ENCODE measurements at places on chromosomes 16 and 17.
A peak's percentile ranks its signal among the peaks of the same experiment; 100 is the strongest.

DNA sequence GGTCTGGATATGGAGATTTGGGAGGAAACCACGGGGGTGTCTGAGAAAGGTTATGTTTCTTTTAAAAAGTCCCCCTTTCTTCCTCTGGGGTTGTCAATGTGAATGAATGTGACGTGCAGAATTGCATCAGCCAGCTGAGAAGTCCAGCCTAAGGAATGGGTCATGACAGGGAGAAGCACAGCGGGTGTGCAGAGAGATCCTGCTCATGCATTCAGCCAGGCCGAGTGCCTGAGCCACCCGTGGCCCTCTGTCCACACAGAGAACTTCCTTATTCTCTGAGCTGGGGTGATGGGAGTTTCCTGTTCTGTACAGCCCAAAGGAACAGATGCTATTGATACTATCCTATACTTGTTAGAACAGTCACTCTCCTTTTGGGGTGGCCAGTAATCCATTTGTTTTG is 117.9 kb downstream of the CPPED1 start:
- DNase-seq, result no peak

GRCh38 chr16:30375864-30376263 is 1.3 kb downstream of the MYL11 start:
- no peak for DNase-seq

DNA sequence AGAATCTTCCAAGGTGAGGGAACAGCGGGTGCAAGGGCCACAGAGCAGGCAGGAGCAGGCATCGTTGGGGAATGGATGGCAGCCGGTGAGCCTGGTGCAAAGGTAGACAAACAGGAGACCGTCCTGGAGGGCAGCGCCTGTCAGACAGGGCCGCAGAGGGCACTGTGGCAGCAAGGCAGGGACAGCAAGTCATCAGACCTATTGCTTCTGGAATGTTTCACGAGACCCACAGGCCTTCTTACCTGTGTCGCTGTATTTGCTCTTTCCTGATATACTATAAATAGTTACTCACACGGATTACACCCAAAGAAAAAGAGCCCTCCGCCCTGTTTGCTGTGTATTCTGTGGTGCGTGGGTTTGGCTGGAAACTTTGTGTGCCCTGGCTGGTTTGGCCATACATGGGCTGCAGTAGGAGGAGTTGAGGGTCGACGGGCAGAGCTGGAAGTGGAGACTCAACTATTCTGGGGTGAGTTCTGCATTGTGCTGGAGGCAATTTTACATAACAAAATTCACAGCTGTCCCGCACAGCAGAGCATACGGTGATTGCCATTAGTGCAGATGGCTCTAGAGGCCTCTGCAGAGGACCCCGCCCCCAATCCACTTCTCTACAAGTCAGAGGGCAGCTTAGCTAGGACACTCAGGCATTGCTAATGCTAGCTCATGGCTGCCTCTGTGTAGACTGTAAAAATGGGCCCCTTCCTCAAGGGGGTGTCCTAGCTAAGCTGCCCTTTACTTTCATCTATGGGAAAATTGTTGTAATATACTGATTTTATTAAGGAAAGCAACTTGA is 18.6 kb upstream of the POLR3E start:
- no peak for DNase-seq

DNA sequence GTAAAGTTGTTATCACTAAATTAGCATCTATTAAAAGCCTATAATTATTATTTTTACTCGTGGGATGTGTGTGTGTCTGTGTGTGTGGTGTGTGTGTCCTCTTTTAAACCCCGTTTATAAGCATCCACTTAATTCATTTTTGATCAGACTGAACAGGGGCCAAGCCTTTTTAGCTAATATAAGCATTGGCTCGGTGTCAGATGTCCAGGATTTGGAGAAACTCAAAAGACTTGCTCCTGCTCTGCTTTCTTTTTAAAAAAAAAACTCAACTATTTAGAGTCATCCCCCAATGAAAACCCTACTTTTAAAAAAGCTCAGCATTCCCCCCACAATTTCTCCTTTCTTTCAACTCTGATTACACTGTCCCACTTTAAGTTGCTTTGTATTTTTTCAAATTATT is 459.3 kb upstream of the MAF start:
- DNase-seq, result no peak

GRCh38 chr16:19559242-19559910 is 3.9 kb downstream of the VPS35L start:
- no peak for DNase-seq

- DNase-seq, result no peak
Observed at GRCh38 chr16:59242556-59242955, 508.4 kb upstream of the GOT2 start.

GRCh38 chr16:80002261-80002660 is 401.7 kb upstream of the MAF start:
- no peak for DNase-seq

DNA sequence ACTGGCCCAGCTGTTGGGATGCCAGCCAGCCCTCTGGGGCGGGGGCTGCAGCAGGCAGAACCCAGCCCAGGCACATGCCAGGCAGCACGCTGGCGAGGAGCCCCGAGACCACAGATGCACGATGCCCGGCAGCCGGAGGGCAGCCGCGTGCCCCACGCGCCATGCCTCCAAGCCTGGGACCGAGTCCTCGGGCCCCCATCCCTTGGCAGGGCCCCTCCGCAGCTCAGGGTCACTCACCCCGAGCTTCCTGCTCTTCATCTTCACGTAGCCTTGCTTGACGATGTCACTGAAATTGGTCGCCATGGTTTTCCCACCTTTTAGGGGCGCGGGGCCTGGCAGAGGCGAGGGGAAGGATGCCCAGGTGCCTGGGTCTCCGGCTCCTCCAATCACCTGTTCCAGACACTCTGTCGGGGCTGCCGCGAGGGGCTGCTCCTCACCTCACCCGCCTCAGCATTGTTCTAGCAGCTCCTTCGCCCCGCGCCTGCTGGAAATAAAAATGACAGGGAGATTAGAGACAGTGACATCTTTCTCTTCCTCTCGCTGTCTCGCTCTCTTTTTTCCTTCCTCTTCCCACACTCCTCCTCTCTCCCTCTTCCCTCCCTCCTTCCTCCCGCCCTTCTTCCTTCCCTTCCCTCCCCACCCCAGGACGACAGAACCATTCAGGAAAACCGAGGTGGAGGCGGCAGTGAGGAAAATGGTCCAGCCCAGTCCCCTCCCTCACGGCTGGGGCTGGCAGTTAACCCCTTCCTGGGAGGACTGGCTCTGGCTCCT is 6.9 kb downstream of the DOK4 start:
- DNase-seq, result no peak

DNA sequence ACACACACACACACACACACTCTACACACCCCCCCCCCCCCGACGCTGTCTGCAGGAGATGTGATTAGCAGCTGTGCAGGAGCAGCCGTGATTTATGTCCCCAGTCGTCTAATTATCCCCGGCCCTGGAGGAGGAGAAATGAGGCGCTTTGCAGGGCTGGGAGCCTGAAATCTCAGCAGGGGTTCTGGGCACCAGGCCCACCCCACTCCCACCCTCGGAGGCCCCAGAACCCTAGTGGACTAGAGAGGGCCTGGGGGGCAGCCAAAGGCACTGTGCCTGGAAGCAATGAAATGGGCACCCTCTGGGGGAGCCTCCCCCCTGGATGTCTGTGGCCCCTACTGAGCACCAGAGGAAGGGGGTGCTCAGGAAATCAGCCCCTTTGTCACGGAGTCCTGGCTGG is 134.2 kb upstream of the CIBAR2 start:
- DNase-seq, result no peak

GRCh38 chr16:57508035-57508425 is 21.7 kb upstream of the DOK4 start:
- DNase-seq, result no peak

- DNase-seq, result no peak
Observed at GRCh38 chr17:30716461-30717290, 107.8 kb downstream of the CRLF3 start.

- no peak for DNase-seq
Observed at GRCh38 chr17:2692781-2693135, 18.8 kb downstream of the CLUH start.

DNA sequence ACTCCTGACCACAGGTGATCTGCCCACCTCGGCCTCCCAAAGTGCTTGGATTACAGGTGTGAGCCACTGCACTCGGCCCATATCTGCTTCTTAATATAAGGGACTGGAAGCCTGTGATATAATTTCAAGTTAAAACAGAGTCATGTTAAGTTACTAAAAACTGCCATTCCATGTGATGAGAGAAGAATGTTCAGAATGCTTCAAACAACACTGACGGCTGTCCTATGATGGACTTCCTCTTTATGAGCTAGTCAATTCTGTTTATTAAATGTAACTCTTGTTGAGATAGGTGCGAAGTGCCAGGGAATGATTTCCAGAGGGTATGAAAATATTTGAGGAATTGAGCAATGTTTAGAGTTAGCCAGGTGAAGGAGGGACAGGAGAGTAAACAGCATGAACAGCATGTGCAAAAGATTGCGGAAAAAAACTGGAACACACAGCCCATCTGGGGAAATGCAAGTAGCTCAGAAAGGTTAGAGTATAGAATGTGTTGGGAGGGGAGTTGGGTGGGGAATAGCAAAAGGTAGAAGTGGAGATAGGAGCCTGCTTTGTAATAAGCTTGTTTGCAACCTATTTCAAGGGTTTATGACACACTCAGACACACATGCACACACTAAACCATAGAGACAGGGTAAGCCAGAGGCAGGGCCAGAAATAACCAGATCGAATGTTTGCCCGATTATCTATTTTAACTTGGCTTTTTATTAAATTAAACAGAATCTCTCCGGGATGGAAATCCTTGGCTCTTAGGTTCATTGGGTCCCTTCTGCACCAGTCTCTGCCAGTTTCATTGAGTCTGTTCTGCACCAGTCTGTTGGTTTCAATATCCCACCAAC is 135.6 kb upstream of the COX10 start:
- no peak for DNase-seq

GRCh38 chr16:74984529-74985296 is at the start of gene WDR59:
WDR59 (minus strand) TSS chr16:74985123; CDS start chr16:74985017, 106 bp downstream.
- peak; percentile 95 for DNase-seq

DNA sequence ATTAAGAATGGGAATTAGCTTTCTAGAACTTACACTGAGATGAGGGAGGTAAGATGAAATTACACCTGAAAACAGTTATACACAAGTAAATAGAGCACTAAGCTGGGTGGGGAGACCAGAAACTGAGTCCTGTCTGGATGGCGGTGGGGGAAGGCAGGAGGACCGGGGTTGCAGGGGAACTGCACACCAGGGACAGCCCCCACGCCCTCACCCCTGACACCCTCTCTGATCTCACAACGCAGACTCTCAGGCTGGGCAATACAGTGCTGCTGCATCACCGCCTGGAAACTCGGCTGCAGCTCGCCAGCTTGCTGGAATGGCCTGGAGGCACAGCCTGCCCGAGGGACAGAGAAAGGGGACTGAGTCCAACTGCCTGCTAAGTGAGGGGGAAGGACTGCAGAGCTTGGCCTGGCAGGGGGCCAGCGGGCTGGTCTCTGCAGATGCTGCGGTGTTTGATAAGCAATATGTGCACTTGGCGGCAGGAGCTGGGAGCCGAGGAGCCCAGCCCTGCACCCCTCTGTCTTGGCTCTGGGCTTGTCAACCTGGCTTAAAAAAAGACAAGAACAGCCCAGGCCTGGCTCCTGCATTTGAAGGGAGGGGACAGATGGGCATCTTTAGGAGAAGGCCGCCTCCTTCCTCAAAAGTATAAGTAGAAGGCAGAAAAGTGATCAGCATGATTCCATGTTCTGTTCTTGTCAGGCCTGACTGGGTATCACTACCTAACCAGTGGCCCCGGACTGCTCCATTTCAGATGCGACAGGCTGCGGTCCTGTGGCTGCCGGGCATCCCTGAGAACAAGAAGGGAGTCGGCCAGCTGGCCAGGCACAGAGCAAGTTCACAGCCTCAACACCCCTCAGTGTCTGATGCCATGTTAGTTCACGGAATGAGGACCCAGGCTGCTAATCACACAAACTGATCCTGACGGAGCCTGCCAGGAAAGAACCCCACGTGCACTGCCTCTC is 30.2 kb downstream of the SPHK1 start:
- no peak for DNase-seq

GRCh38 chr17:79721993-79722671 is 8.6 kb upstream of the ENPP7 start:
- no peak for DNase-seq

DNA sequence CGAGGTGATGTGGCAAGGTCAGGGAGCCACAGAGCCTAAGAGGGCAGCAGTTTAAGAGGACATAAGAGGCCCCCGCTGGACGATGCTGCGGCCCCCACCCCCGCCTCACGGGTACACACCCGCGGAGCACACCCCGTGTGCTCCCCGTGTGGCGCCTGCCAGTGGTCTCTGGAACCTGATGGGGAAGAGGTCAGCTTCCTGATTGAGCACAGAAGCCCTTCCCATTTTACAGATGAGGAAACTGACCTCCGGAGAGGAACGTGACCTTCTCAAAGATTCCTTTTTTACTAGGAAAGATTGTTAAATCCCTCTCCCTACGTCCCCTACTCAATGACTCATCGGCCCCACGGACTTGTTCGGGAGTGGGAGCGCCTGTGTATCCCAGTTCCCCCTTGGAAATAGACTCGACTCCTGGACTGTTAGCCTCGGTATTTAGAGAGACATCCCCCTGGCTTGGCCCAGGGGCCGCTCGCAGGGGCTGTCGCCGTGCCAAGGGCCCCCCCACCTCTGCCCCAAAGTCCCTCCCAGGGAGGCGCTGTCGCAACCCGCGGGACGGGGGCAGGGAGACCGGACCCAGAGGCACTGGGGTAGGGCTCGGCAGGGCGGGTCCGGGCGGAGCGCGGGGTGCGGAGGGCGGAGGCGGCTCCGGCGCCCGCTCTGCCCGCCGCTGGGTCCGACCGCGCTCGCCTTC is at the start of gene ABCC3:
Gene ABCC3, plus strand, starts transcription at position 658 of the 691 bp plus-strand sequence. CDS start 56 bp downstream, outside the sequence.
- no peak for DNase-seq

GRCh38 chr16:86089334-86089900 is 190.5 kb downstream of the IRF8 start:
- no peak for DNase-seq

DNA sequence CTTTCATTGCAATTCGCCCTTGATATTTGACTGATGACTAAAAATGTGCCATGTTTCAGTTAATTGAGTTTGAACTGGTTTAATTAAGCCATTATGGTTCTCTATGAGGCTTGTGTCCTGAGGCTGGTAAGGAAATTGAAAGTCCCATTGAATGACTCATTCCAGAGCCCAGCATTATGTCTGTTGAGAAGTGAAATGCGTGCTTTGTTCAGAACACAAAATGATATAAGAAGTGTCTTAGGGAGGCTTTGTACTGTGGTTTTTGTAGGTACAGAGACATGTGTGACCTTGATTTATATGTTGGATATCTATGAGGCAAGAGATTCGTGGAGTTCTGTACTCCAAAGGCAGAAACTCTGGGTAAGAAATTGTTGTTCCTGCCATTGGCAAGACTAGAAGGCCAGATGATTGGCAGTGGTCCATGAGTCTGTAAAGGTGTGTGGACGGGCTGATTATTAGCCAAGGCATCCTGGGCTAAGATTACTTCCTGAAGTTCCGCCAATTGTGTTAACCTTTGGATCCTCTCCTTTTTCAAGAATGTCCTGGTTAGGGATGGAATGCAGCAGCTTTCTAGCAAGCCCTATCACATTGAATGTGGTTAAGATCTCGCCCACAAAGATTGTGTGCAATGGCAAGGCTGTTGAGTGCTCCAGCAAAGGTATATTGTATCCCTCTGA is 103.7 kb downstream of the NPIPB5 start:
- DNase-seq, result no peak

GRCh38 chr17:52368886-52369285 is 210.4 kb upstream of the CA10 start:
- DNase-seq, result no peak

GRCh38 chr16:53784291-53784690 is 80.3 kb downstream of the FTO start:
- no peak for DNase-seq

All from stimulated activated CD4-positive, alpha-beta T cell treated with anti-CD3 and anti-CD28 coated beads, Interleukin-4, amount 100 ng/mL, for 4 hours (primary cell).